ENCODE measurements at places on chromosomes 16 and 17.

GRCh38 chr17:62950067-62950466 is 16.0 kb upstream of the TANC2 start:
- peak; percentile 83 for DNase-seq

DNA sequence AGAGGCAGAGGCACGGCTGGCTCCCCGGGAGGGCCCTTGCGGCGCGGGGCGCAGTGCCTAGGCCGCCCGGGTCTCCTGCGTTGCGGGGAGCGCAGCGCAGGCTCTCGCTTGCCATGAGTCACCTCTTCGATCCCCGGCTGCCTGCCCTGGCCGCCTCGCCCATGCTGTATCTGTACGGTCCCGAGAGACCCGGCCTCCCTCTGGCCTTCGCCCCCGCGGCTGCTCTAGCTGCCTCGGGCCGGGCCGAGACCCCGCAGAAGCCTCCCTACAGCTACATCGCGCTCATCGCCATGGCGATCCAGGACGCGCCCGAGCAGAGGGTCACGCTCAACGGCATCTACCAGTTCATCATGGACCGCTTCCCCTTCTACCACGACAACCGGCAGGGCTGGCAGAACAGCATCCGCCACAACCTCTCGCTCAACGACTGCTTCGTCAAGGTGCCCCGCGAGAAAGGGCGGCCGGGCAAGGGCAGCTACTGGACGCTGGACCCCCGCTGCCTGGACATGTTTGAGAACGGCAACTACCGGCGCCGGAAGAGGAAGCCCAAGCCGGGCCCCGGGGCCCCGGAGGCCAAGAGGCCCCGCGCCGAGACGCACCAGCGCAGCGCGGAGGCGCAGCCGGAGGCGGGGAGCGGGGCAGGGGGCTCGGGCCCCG is 390 bp downstream of the FOXL1 start:
- peak; percentile 82 for DNase-seq

DNA sequence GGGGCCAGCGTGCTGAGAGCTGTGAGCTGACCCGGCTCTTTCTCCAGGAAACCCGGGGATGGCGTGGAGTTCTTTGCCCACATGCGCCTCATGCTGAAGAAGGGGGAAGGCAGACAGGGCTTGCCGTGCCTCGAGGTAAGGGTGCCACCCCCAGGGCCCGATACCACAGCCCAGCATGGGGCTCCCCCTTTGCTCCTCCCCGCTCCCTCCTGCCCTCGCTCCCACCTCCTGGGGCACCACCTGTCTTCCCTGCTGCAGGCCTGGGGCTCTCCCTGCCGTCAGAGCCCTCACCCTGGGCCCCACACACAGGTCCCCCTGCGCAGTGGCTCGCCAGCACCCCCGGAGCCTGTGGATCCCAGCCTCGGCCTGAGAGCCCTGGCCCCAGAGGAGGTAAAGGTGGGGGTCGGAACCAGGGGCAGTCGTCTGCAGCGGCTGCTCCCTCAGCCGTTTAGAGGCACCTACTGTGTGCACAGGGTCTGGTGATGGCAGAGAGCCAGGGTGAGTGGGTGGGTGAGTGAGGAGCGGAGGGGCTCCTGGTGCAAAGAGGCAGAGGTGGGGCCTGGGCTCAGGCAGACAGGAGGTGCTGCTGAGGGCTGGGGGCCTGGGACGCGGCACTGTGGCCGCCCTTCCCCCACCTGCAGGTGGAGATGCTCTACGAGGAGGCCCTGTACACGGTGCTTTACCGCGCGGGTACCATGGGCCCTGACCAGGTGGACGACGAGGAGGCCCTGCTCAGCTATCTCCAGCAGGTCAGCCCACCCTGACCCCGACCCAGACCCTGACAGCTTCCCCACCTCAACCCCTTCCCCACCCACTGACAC is 5.6 kb downstream of the BAIAP3 start:
- peak; percentile 67 for DNase-seq

DNA sequence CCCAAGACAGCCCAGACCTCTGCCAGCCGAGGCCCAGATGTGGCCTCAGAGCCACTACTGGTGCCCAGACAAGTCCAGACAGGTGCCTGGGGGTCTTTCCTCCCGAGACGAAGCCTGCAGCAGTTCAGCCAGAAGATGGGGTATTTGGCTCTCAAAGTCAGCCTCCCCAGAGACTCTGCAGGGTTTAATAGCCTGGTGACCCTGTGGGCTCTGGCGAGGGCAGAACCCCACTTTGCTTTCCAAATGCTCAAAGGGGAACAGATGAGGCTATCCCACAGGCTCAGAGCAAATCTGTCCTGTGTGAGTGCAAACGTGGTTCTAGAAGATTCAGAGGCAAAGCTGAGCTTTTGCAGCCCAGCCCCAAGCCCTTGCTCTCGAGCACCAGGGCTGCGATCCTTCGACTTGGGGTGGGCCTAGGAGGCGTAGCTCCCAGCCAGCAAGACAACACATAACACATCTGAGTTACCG is 236.0 kb downstream of the MRTFB start:
- no peak for DNase-seq

GRCh38 chr17:8861495-8862181 is 5.8 kb downstream of the PIK3R6 start:
- DNase-seq, result no peak

DNA sequence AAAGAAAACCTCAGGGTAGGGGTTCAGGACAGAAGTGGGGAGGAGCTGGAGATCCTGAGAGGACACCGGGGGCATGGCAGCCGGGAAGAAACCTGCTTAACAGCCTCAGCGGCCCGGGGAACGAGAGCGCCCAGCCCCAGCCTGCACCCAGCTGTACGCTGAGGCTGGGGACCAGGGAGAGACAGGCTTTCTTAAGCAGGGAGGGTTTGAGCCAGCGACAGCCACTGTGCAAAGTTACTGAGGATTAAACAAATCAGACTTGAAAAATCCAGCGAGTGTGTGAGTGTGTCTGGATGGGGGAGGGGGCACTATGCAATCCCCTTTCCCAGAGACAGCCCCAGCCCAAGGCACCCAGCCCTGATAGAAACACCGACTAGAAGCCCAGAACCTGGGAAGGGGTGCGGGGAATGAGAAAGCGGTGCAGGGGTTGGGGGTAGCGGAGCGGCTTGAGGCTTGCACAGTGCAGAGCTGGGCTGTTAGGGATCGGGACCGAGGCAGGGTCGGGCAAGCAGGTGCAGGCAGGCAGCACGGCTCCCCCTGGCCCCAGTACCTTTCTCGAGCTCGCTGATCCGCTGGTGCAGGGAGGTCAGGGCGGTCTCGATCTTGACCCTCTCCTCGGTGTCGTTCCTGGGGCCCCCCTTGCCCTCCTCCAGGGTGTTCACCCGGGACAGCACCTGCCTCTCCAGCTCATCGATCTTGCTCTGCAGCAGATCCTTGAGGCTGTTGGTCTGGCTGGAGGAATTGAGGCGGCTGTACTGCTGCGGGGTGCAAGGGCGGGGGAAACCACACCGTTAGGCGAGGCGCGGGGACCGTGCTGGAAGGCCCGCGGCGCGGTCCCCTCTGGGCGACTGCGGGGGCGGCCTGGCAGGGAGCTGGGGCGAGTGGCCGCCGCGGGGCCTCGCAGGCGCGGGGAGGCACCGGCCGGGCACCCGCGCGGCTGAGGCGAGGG is 1.2 kb downstream of the NPTX1 start:
- DNase-seq, result peak; percentile 48

DNA sequence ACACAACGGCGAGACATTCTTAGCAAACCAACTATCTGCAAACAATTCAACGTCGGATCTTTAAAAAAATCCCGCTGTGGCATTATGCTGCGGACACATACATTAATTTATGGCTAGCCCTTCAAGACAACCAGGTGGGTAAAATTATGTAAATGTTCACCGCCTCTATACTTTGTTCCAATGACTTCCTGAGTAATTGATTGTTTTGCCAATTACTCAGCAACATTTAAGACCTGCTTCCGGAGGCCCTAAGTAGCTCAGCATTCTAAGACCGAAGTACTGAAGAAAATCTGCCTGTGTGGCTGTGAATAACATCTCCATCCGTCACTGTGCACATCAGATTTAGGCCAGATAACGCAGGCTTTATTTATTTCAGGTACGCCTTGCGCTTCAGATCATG is 23.3 kb downstream of the QPRT start:
- no peak for DNase-seq

DNA sequence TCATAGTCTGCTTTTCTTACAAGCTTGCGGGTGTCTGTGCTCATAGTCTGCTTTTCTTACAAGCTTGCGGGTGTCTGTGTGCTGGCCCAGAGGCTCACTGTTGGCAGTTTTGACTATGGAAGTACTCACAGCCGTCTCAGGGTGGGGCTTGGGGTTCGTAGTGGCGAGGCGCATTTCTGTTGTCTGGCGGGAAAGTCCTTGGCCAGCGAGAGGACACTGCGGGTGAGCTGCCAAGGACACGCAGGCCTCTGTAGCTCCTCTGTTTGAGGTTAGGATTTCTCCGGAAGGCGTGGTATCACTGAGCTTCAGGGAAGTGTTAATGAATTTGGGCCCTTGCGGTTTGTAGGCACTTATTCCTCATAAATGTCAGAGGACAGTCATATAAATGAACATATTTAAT is 13.5 kb downstream of the TBCD start:
- no peak for DNase-seq

DNA sequence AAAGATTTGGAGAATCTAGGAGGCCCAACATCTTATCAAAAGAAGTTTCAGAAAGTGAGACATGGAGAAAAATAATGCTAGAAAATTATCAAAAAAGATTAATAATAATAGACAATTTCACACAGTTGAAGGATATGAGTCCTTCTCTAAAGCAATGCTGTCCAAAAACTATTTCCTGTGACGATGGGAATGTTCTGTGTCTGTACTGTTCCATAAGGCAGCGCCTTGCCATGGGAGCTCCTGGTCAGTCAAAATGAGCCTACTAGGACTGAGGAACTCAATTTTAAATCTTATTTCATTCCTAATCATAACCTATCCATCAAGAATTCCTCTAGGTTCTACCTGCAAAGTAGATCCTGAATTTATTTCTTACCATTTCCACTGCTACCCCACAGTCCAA is 49.0 kb downstream of the CACNG1 start:
- DNase-seq, result no peak

- peak; percentile 38 for DNase-seq
Observed at GRCh38 chr16:57260294-57260929, 15.4 kb downstream of the ARL2BP start.

DNA sequence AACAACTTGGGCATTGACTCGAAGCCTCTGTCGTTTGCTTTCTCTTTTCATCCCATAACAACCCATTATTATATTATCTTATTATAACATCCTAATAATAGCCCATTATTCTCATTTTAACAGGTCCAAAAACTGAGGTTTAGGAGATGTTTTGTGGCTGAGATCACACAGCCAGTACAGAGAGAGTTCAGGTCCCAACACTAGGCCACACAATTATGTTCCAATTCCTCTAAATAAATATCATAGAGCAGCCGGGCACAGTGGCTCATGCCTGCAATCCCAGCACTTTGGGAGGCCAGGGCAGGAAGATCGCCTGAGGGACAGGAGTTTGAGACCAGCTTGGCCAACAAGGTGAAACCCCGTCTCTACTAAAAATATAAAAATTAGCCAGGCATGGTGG is 40.3 kb upstream of the KIFC3 start:
- DNase-seq, result no peak

GRCh38 chr16:57797526-57798266 is 4.6 kb downstream of the KIFC3 start:
- peak; percentile 83 for DNase-seq

DNA sequence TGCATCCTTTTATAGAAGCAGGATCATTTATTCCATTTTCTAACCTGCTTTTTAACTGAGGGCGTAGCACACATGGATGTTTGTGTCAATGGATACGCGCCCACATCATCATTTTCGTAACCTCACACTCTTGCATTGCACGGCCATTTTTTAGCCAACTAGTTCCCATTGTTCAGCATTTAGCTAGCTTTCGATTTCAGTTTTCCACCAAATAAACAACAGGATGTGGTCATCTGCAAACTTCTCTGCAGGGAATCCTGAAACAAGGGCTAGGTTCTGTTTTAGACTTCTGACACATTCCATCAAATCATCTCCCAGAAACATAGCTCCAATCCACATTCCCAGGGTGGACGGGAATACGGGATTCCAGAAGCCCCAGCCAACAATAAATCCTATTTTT is 6.4 kb downstream of the CYB561 start:
- DNase-seq, result no peak

DNA sequence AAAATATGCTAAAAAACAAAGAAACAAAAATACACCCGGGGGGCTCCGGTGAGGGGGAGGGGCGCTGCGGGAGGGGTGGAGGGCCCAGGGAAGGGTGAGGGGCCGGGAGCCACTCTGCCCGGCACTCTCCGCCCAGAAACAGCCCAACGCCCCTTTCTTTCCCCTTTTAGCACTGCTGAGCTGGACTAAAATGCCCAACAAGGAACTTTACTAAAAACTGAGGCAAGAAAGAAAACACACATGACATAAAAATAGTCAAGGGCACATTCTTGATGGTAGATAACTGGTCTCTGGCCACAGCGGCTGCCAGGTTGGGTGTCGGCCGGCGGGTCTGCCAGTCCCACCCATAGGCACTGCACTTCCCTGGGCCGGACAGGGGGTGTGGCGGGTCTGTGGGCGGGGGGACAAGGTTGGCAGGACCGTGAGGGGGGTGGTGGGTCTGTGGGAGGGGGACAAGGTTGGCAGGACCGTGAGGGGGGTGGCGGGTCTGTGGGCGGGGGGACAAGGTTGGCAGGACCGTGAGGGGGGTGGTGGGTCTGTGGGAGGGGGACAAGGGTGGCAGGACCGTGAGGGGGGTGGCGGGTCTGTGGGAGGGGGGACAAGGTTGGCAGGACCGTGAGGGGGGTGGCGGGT is 20.9 kb downstream of the METRNL start:
- no peak for DNase-seq

GRCh38 chr16:50474138-50474537 is 74.1 kb upstream of the NKD1 start:
- DNase-seq, result no peak

- no peak for DNase-seq
Observed at GRCh38 chr16:27377666-27378485, 24.1 kb upstream of the IL21R start.

GRCh38 chr16:64449506-64449905 is 672.4 kb downstream of the CDH11 start:
- no peak for DNase-seq

GRCh38 chr17:18246880-18247612 is 11.5 kb downstream of the FLII start:
- peak; percentile 91 for DNase-seq

DNA sequence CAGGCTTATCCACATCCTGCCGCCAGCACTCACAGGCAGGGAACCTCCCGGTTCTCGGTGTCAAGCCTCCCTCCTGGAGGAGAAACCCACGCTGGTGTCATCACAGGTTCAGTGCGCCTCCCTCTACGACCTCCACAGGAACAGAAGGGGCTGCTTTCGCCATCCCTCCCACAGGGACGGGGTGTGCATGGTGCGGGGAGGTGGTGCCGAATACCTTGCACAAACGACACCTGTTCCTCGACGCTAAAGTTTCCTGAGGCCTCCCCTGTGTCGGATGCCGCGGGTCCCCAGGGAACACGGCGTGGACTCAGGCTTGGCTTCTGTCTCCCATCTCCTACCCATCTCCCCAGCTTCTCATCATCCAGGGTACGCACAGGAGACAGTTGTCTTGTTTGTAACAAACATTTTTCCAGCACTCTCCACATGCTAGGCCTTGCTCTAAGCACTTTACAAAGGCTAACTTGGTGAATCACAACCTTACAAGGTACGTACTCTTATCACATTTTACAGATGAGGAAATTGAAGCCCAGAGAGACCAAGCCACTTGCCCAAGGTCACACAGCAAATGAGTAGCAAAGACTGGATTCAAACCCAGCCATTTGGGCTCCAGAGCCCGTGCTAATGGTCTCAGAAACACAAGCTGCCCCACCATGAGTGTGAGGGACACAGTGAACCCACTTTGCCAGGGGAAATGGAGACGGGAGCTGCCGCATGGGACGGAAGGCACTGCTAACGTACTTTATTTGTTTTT is 271.6 kb downstream of the C16orf95 start:
- DNase-seq, result no peak

Measured in upper lobe of left lung (tissue), 6 donors.